A549 treated with DMSO at 1 μM for 4 hours (cell line): ENCODE measurements at places on chromosomes 16 and 17. TPM values are rescaled to one million over a fixed set of nuclear protein-coding genes. Genes with fewer than 3 reads are reported as not detected.

The WFDC1 gene
- not detected in 5 replicates for total RNA-seq

The TEKT3 gene
- total RNA-seq: 0.13 to 0.23 TPM (median 0.18 TPM) in 4 of 5 replicates, not detected in the other

The TEX14 gene
- total RNA-seq: 0.08 to 0.14 TPM (median 0.10 TPM) in 4 of 5 replicates, not detected in the other

The TPSAB1 gene
- total RNA-seq: 0.13 TPM in 1 of 5 replicates, not detected in the others
